Breast epithelium (tissue), 4 donors: ENCODE measurements at places on chromosomes 3 and 15. TPM values are rescaled to one million over a fixed set of nuclear protein-coding genes. Genes with fewer than 3 reads are reported as not detected.

The SAMMSON gene
- not detected for total RNA-seq

The NUP210 gene
- 15.2 TPM for total RNA-seq

The GPR27 gene
- total RNA-seq: 0.32 TPM

GRCh38 chr3:131802029-131802428 is 232.8 kb downstream of the CPNE4 start:
- no peak for DNase-seq

GRCh38 chr3:160703974-160704373 is 27.0 kb downstream of the ARL14 start:
- DNase-seq: no peak

DNA sequence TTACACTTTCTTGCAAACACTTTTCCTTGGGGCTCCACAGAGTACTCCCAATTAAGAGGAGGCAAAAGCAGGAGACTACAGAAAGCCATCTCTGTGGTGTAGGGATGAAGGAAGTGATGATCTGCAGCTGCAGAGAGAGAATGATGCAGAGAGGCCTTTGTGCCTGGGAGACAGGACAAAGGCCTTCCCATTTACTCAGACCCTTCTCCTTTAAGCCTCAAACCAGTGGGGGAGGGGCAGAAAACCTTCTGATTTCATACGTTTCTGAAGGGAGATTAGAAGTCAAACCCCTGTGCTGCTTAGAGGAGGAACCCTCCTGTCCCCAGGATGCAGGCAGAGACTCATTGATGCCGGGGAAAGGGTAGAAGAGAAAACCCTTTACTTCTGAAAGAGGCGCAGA is 130.8 kb downstream of the NEO1 start:
- no peak for DNase-seq

- DNase-seq: no peak
Measured at GRCh38 chr3:55668359-55668758, 181.3 kb upstream of the WNT5A start.

DNA sequence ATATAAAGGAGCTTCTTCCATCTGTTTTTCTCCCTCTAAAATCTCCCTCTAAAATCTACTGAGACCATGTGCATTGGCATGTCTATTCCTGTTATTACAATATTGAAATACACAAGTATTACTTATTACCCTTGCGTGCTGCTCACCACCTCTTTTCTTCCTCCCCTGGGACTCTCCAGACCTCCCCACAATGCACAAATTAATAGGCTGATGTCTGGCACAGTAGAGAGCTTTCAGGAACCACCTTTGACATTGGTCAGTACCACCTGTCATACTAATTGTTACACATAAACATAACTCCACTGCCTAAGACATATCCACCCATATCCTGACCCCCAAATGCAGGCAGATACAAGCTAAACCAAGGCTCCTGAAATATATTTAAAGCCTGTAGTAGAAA is 722.6 kb downstream of the FHIT start:
- no peak for DNase-seq

DNA sequence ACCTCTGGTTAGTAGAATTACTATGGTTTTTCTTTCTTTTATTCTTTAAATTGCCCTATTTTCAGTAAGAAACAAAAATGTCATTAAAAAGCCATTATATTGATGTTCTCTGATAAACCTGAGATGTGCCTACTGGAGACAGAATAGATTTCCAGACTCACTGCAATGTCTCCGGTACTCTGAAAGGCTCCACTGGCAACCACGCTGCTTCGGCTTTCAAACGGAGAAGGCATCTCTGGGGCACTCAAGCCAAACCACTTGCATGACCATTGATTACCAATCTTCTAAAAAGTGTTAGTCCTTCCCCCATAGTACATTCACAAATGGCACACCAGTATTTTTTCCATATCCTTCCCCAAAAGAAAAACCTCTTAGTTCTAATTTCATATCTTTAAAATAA is 82.6 kb downstream of the CBLB start:
- DNase-seq: no peak

DNA sequence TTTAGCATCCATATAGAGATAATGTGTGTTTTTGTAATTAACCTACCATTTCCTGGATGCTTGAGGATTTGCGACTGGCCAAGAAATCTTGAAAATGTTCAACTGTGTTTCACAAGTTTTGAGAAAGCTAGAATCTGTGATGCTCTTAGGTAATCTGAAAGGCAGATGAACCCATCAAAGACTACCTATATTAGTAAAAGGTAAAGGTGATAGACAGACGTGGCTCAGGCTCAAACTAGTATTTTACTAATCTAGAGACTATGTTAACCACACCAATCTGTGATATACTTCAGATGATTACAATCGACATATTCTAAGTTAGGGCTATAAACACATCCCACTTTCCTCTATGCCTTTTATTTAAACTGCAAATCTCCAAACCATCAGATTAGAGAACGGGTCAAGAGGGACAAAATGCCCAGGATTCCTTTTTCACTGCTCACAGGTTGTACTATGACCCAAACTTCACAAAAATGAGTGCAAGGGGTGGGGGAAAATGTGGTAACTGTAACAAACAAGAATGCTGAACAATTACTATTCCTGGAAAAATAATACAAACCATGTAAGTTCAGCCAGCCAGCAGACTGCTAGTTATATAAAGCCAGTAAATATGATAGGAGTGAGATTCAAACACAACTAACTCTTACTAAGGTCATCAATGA is 295.1 kb downstream of the FOXP1 start:
- DNase-seq: no peak

DNA sequence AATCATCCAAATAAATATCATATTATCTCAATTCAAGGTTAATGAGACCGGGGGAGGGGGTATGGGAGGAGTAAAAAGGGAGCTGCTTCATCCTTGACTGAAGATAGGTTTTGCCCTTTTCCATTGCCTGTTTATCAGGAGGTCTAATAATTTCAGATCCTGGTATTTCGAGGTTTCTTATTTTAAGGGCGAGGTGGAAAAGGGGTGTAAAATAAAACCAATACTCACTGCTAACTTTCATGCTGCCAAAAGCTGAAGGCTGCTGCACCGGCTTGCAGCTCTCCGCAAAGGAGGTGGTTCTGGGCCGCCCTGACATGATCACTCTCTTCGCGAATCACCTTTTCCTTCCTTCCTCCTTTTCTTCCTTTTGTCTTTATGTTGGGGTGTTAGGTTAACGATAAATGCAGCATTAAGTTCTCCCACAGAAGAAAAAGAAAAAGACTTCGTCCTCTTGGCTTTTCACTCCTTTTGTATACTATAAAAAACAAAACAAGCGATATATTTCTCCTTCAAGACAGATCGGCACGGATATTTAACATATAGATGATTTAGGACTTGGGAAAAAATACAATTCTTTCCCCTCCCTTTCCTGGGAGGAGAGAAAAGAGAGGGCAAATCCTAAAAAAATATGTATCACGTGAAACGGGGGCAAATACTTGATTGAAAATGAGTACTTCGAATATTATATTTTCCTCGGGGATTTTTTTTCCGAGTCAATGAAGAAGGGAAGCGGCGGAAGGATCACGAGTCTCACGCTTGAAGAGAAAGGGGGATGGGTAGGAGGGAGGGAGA is 932 bp downstream of the GSK3B start:
- DNase-seq: no peak
